Activated CD4-positive, alpha-beta T cell treated with anti-CD3 and anti-CD28 coated beads for 48 hours (primary cell): ENCODE measurements at places on chromosomes 4 and X.

- no peak for DNase-seq
These were observed 479.2 kb downstream of the GBA3 start for GRCh38 chr4:23171976-23172375.

- no peak for DNase-seq
These were observed 54.0 kb upstream of the AMELX start for GRCh38 chrX:11239230-11239629.

GRCh38 chr4:75659512-75660031 is 13.6 kb downstream of the G3BP2 start:
- DNase-seq, result no peak

- DNase-seq, result no peak
These were observed 53.1 kb downstream of the CHM start for GRCh38 chrX:85994228-85994627.

GRCh38 chrX:45873781-45874180 is 671.4 kb downstream of the ZNF674 start:
- DNase-seq, result no peak

GRCh38 chr4:85738721-85739120 is 263.8 kb downstream of the ARHGAP24 start:
- no peak for DNase-seq

DNA sequence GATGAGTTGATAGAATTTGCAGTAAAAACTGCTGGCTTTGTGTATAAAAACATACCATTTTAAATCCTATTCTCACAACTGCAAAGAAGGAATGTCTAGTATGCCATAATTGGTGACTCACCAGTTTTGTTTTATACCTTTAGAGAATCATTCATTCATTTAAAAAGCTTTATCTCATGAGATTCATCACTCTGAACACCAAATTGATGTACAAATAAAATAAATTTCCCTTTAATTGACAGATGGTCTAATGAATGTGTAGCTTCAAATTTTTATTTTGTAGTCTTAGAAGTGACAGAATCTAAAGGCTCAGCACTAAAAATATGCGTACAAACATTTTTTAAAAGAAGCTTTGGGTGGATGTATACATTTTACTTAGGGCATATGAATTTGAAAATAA is 492.5 kb downstream of the GALNTL6 start:
- no peak for DNase-seq

- DNase-seq, result no peak
These were observed 100.3 kb downstream of the TENM3 start for GRCh38 chr4:182343453-182343852.

GRCh38 chr4:140448162-140448561 is 20.7 kb upstream of the CLGN start:
- DNase-seq, result no peak

- DNase-seq, result no peak
These were observed 178.5 kb downstream of the NHS start for GRCh38 chrX:17553469-17553868.
